Stimulated activated CD8-positive, alpha-beta memory T cell treated with anti-CD3 and anti-CD28 coated beads, Interleukin-12 subunit alpha, Interleukin-12 subunit beta, amount 100 ng/mL, for 4 hours (primary cell): ENCODE measurements at places on chromosomes 16 and 17.

- DNase-seq, result no peak
Measured at GRCh38 chr17:28849281-28849680, 5.5 kb upstream of the ERAL1 start.

DNA sequence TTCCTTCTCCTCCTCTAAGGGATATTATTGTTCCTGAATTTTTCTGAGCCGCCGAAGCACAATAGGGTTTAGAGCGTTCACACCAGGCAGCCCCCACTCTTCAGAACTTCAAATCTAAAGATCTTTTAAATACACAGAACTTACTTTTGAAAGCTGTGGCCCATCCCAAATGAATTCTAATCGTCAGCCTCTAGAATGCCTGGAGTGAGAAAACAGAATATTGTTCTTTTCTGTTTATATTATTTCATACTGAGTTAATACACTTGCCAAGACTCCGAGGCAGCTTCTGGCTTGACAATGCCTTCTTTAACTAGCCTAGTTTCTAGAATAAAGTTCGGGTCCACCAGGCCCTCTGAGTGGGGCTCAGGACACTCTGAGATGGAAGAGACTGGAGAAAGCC lies 405.6 kb downstream of the WWOX start:
- DNase-seq, result no peak

DNA sequence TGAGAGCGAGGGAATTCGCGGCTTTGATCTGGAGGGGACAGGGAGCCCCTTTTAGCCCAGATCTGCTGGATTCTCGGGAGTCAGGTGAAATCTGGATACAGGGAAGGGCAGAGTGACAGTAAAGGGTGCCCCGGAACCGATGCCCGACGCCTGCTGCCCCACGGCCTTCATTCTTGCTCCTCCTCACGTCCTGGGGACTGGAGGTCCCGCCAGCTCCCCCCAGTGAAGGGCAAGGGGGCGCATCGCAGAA lies 596 bp downstream of the OR1F1 start:
- no peak for DNase-seq

DNA sequence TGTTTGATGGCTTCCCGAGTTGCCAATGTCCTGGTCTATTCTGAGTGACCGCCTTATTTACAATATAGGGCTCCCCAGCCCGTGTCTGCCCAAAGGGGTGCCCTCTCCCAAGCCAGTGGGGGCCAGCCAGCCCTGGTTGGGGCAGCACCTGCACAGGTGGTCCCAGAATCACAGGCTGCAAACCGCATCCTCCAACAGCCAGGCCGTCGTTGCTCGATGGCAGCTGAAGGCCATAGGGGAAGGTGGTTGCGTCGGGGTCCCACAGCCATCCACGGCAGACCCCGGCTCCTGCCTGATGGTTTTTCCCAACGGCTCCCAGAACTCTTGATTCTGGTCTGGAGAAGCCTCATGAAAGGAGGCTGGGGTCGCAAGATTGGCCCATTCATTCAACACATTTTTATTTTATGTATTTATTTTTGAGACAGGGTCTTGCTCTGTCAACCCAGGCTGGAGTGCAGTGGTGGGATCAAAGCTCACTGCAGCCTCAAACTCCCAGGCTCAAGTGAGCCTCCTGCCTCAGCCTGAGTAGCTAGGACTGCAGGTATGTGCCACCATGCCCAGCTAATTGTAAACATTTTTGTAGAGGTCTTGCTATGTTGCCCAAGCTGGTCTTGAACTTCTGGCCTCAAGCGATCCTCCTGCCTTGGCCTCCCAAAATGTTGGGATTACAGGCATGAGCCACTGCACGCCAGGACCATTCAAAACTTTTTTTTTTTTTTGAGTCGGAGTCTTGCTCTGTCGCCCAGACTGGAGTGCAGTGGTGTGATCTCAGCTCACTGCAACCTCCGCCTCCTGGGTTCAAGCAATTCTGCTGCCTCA lies 79.0 kb upstream of the TOB1 start:
- no peak for DNase-seq

- DNase-seq, result peak; percentile 16
Measured at GRCh38 chr17:75077496-75078283, 10.1 kb upstream of the SLC16A5 start.

GRCh38 chr17:36188891-36189306 lies 7.7 kb downstream of the CCL3L1 start:
- DNase-seq, result no peak
